Psoas muscle (tissue), 8 donors: ENCODE measurements at places on chromosomes 1 and 21. TPM values are rescaled to one million over a fixed set of nuclear protein-coding genes. Genes with fewer than 3 reads are reported as not detected.

Gene ARHGAP30
- polyA plus RNA-seq = 0.44 TPM

Gene AQP10
- polyA plus RNA-seq = not detected

- H3K4me3 ChIP-seq = no peak overlapping the region
- no peaks in the 10 kb centered on the region for H3K27me3 ChIP-seq
- H3K4me1 ChIP-seq = peaks cover 9% of the 10 kb centered on the region
Observed at GRCh38 chr1:222923506-222923905, 108.7 kb downstream of the DISP1 start.

- H3K4me3 ChIP-seq = no peak overlapping the region
- no peak overlapping the region for H3K27ac ChIP-seq
- no peaks in the 10 kb centered on the region for H3K36me3 ChIP-seq
- no peaks in the 10 kb centered on the region for H3K27me3 ChIP-seq
Observed at GRCh38 chr1:209544098-209544497, 39.4 kb upstream of the CAMK1G start.

- H3K4me1 ChIP-seq = no peaks in the 10 kb centered on the region
- H3K27ac ChIP-seq = no peak overlapping the region
- no peak for DNase-seq
- H3K36me3 ChIP-seq = no peaks in the 10 kb centered on the region
- no peaks in the 10 kb centered on the region for H3K27me3 ChIP-seq
Observed at GRCh38 chr1:15459771-15460707, 3.5 kb downstream of the CELA2A start.

DNA sequence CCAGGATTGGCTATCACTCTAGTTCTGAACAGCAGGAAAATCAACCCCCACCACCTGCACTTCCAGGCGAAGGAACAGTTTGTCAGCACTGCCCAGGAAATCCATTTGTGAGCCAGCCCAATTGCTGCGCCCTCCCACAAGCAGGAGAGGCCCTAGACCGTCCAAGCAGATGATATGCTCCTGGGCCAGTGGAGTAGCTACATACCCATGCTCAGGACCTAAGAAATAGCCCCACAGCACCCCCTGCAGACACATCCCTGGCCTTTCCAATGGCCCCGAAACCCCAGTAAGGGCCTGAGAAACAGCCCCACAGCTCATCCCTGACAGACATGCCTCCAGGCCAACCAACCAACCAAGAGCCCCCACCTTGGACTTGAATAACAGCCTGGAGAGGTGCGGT is 111.5 kb upstream of the ZC3H11B start:
- no peaks in the 10 kb centered on the region for H3K36me3 ChIP-seq
- no peak overlapping the region for H3K27ac ChIP-seq
- no peaks in the 10 kb centered on the region for H3K27me3 ChIP-seq
- no peaks in the 10 kb centered on the region for H3K4me1 ChIP-seq
- no peak for DNase-seq

GRCh38 chr1:154956544-154956941 is 644 bp upstream of the PBXIP1 start:
- H3K4me3 ChIP-seq = peak overlapping the region; percentile 71
- no peaks in the 10 kb centered on the region for H3K27me3 ChIP-seq
- H3K36me3 ChIP-seq = no peaks in the 10 kb centered on the region
- DNase-seq = peak; percentile 70
- H3K4me1 ChIP-seq = peaks cover 55% of the 10 kb centered on the region
